ENCODE measurements at places on chromosomes 11 and 22.

- no peak for DNase-seq
Measured at GRCh38 chr11:33266393-33267215, 9.4 kb downstream of the HIPK3 start.

- no peak for DNase-seq
Measured at GRCh38 chr22:35684270-35684700, 33.4 kb upstream of the APOL5 start.

DNA sequence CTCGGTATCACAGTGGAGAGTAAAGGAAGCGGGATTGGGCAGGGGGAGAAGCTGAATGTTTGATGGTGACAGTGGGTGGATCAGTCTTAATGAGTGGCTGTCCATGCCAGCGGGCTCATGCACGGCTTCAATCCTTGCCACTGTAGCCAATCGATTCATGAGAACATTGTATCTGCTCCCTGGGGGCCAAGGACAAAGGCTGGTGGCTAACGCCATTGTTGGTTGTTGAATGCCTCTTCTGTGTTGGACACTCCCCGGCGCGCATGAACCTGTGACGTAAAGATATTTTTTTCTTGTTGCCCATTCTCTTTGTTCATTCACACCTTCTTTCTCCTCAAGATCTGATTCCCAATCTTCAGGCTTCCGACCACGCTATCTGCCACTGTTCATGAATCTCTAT lies 20.9 kb upstream of the ATXN10 start:
- DNase-seq, result no peak

- DNase-seq, result no peak
Measured at GRCh38 chr11:6856871-6857270, 6.0 kb upstream of the OR10A2 start.

DNA sequence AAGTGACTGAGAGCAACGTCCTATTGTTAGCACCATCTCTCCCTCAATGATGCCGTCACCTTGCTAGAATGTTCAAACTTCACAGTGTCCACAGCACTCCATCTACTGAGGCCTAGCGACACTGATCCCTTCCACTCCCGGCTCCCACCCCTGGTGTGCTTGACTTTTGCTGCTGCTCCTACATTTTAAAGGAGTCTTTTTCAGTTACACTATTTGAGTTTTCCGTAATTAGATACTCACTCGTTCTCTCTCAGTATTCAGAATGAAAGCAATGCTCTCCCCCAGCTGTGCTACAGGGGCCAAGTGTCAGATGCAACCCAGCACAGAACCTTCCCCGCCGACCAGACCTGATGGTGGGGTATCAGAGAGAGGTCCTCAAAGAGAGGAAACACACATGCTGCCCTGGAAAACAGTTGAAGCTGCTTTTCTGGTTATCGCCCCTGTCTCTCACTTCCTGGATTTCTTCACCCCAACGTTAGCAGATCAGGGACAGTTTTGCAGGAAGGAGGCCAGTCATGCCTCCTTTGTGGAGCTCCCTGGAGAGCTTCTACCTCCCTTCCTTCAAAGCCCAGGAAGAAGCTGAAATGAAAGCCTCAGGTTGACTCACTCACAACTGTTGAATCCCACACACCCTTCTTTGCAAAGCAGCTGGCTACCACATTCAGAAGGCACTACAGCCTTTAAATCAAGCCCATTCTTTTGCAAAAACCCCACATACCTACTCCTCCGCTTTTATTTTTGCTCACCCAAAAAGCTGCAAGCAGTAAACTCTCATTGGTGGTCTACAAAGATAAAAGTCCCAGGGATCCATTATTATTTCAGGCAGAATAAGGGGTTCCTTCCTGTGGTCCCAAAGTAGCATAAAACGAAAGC lies 23.5 kb downstream of the LARGE1 start:
- no peak for DNase-seq

- DNase-seq, result no peak
Measured at GRCh38 chr11:45664376-45665205, 831 bp downstream of the CHST1 start.

GRCh38 chr11:114193730-114194679 lies 102.2 kb upstream of the NNMT start:
- DNase-seq, result no peak

DNA sequence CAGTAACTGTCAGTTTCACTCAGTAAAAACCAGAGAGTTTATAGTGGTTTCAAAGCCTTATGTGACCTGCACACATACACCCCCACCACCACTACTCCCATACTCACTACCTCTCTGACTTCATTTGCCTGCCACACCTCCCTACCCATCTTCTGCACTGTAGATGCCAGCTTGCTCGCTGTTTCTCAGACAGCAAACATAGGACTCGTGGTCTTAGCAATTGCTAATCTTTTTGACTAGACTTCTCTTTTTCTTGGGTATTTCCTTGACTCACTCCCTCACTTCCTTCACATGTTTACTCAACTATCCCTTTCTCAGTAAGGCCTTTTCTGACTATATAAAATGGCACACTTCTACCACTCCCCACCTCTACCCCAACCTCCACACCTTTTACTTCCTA lies 27.8 kb downstream of the CEP295 start:
- DNase-seq, result no peak

GRCh38 chr11:4118107-4118506 lies 23.5 kb downstream of the RRM1 start:
- no peak for DNase-seq

DNA sequence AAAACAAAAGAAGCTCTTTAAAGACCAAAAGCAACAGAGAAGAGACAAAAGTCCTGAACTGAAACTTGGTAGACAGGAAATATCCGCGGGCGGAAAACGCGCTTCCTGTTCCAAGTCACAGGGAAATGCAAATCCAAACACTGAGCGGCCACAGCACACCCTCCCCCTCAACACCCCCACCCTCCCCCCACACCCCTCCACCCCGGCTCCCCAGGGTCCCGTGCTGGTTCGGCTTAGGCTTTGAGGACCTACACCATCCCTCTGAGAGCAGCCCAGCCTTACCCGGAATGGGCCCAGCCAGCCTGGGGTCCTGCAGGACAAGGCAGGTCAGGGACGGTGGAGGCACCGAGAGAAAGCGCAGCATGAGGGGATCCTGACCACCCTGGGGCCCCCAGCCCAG lies 160.4 kb downstream of the BRD1 start:
- DNase-seq, result no peak

DNA sequence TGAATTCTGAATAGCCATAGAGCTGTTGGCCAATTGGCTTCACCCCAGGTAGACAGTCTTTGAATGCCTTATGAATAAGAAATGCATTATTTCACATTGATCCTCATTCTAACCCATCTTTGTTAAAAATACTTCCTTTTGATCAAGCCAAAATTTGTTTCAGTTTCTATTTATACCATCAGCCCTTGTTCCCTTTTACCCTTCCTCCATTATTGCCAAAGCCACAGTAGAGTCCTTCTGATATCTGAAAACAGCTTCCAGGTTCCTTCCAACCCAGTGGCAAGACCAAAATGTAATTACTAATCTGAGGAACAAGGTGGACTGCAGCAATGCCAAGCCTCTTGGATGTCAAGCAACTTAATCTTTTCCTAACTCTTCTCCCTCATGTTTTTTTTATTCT lies 458.8 kb downstream of the BUD13 start:
- DNase-seq, result no peak

Measured in NCI-H2081 treated with DMSO at 0.1 percent for 48 hours (cell line).